ENCODE measurements at places on chromosomes 2 and 18.

- DNase-seq = no peak
Observed at GRCh38 chr2:117801826-117802225, 12.7 kb upstream of the DDX18 start.

DNA sequence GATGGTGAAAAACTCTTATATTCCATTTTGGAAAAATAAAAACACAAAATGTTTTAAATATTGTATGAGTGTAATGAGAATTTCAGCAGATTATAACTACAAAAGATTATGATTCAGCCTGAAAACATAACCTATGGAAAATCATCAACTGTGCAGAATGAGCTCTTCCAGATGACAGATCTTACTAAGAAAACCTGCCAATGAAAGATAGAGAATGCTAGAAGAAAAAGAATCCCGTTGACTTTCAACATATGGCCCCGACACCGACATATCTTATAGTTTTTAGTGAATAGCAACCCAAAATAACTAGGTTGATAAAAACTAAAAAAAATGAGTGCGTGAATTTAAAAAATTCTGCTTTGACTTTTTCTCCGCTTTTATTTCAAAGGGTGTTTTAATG, 178.0 kb downstream of the BABAM2 start:
- DNase-seq = no peak

GRCh38 chr2:42118754-42119569, 50.2 kb upstream of the EML4 start:
- DNase-seq = no peak

DNA sequence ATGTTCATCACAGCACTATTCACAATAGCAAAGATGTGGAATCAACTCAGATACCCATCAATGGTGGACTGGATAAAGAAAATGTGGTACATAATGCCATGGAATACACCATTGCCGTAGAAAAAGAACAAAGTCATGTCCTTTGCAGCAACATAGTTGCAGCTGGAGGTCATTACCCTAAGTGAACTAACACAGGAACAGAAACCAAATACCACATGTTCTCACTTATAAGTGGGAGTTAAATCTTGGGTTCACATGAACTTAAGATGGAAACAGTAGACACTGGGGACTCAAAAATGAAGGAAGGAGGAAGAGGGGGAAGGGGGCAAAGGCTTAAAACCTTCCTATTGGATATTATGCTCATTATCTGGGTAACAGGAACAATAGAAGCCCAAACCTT, 228.1 kb upstream of the RAB6C start:
- DNase-seq = peak; percentile 51

DNA sequence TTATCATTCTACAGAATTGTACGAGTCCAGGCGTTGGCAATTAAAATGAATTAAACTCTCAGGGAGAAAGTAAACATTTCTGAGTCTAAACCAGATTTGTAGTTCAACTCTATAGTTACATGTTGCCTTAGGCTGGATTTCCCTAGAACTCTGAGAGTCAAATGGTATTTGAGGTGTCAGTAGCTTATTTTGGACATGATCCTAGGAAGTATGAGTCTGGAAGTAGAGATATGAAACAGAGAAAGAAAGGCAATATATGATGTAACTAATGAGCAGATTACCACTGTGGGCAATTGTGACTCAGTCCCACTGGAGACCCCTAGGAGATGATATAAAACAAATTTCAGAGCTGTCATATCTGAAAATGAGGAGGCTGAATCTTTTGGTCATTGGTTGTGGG, 199.1 kb upstream of the UBE2E3 start:
- no peak for DNase-seq

GRCh38 chr2:10322973-10323372, 20.3 kb downstream of the HPCAL1 start:
- DNase-seq = no peak

GRCh38 chr2:231904161-231904611, 22.0 kb downstream of the NPPC start:
- DNase-seq = no peak

- no peak for DNase-seq
Observed at GRCh38 chr2:114526841-114527240, 84.4 kb downstream of the DPP10 start.

DNA sequence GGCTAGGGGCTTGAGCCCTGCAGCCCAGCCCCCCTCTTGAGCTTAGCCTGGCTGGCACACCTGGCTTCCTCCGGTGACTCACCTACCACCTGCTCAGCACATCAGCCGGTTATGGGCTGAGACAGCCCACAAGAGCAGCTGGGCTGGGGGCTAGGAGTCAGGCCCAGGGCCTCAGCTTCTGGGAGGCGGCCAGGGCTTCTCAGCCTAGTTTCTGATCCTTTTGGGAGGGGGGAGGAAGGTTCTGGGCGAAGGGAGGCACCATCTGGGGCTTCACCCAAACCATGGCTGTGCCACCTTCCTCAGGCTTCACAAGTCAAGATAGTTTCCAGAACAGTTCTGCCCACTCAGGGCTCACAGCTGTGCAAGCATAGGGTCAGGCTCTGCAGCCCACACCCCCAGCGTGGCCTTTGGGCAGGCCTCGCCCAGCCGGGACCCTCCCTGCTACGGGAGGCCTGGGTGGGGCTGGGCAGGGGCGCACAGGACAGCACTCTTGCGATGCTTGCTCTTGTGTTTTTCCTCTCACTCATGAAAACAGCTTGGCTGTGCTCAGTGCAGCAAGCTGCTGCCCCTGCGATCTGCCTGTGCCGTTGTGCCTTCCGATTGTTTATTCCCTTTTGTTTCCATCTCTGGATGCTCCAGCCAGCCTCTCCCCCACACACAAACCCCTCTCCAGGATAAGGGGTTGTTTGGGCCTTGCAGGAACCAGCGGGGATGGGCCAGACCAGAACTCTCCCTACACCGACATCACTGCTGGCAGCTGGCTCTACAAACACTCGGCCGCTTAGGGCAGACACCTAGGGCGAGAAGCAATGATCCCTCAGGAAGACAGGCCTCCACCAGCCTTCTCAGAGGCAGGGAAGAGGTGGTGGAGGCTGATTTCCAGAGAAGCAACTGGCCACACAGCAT, 26.1 kb upstream of the SEMA4C start:
- no peak for DNase-seq

GRCh38 chr18:49412679-49413078, 47.8 kb downstream of the DYM start:
- DNase-seq = no peak

Measured in inflammatory macrophage treated with lipopolysaccharide for 4 hours (primary cell).